Stimulated activated CD4-positive, alpha-beta T cell treated with anti-CD3 and anti-CD28 coated beads, Interleukin-1b, Interleukin-23, amount 100 ng/mL, for 48 hours (primary cell): ENCODE measurements at places on chromosomes 1 and 21.

GRCh38 chr1:212884592-212884991 lies 26.5 kb downstream of the FLVCR1 start:
- DNase-seq: no peak

DNA sequence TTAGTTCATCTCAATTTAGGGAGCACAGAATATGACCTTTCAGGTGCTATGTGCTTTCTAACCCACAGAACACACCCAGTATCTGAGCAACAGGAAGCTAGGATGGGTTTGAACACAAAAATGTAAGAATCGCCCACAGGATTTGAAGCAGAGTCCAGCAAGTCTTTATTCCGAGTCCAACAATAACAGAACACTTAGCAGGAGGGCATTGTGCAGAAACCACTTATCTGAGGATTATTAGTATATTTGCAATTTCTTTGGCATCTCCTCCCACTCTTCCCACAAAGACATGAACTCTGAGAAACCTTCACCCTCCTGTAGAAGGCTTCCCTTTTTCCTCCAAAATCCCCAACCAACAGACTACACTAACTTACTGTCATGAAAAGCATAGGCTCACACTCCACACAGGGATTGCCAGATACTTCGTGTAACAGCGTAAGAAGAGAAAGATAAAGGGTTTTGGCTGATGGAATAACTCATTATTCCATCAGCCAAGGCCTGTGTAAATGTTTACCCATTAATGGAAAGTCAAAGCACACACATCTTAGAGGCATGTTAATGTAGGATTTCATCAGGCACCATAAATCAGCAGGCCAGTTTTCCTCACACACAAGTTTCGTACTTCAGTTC lies 16.1 kb downstream of the SIPA1L2 start:
- no peak for DNase-seq

DNA sequence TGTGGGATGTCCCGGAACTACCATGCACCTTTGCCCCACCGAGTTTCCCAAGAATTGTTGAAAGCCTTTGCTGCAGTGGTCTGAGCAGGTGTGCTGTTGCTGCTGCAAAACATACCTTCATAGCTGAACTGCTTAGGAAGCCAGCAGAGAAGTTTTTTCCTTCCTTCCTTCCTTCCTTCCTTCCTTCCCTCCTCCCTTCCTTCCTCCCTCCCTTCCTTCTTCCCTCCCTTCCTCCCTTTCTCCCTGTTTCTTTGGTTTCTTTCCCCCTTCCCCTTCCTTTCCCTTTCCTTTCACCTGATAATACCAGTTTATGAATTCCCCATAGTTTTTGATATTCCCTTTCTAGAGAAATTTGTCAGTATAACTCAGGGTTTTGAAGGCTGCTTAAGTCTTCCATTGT lies 10.8 kb upstream of the SH3D21 start:
- no peak for DNase-seq

DNA sequence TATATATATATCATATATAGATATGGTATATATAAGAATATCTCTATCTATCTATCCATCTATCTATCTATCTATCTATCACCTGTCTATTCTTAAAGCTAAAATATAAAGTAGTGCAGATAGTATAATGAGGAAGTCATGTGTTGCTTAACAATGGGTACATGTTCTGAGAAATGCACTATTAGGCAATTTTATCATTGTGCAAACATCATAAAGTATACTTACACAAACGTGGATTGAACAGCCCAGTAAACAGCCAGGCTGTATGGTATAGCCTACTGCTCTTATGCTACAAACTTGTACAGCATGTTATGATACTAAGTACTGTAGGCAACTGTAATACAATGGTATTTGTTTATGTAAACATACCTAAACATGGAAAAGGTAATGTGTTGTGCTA lies 621.0 kb upstream of the NCAM2 start:
- no peak for DNase-seq
